Astrocyte (in vitro differentiated cells and primary cell): ENCODE measurements at places on chromosomes 12 and 14. TPM values are rescaled to one million over a fixed set of nuclear protein-coding genes. Genes with fewer than 3 reads are reported as not detected.
A peak's percentile ranks its signal among the peaks of the same experiment; 100 is the strongest.

Gene L2HGDH
- total RNA-seq, result 5.2 and 6.0 TPM in 2 replicates

Gene NYNRIN
- 25.4 and 32.0 TPM in 2 replicates for total RNA-seq

Gene OASL
- total RNA-seq, result 0.75 and 1.3 TPM in 2 replicates

Gene OTUB2
- 3.1 and 3.3 TPM in 2 replicates for total RNA-seq

Gene AKAP5
- 2.9 and 3.1 TPM in 2 replicates for total RNA-seq

Gene OR4E2
- not detected in 2 replicates for total RNA-seq

GRCh38 chr14:81166121-81166520 lies 54.6 kb downstream of the GTF2A1 start:
- no peaks in the 10 kb centered on the region for H3K36me3 ChIP-seq
- H3K27ac ChIP-seq, result no peak overlapping the region
- peaks cover 7% of the 10 kb centered on the region for H3K4me1 ChIP-seq
- no peak overlapping the region for H3K4me3 ChIP-seq
- H3K27me3 ChIP-seq, result no peaks in the 10 kb centered on the region
- no peak for DNase-seq

- no peak for DNase-seq
- H3K27ac ChIP-seq, result no peak overlapping the region
- no peaks in the 10 kb centered on the region for H3K4me1 ChIP-seq
- peaks cover 49% of the 10 kb centered on the region for H3K27me3 ChIP-seq
- H3K4me3 ChIP-seq, result no peak overlapping the region
Measured at GRCh38 chr12:71456316-71456715, 16.7 kb downstream of the LGR5 start.

DNA sequence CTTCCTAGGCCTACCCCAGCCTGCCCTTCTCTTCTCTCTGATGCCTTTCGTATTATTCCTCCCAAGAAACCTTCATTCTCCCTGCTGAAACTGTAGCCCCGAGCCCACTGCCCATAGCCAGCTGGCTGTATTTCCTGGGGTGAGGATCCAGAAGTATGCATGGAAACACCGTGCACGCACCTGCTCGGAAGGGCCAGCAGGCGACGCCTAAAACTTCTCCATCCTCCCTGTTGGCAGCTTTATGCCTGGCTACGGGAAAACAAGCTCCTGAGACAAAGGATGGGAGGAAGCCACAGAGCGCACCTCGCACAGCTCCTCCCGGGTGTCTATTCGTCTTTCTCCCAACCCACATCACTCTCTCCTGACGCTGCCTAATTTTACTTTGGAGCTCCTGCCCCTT lies 69.0 kb upstream of the CAPRIN2 start:
- DNase-seq, result no peak
- peaks cover 7% of the 10 kb centered on the region for H3K4me1 ChIP-seq
- no peaks in the 10 kb centered on the region for H3K36me3 ChIP-seq
- peaks cover 4% of the 10 kb centered on the region for H3K27me3 ChIP-seq
- no peak overlapping the region for H3K4me3 ChIP-seq

- H3K4me3 ChIP-seq, result no peak overlapping the region
- no peaks in the 10 kb centered on the region for H3K36me3 ChIP-seq
- H3K4me1 ChIP-seq, result no peaks in the 10 kb centered on the region
- peak; percentile 2 for DNase-seq
- no peaks in the 10 kb centered on the region for H3K27me3 ChIP-seq
Measured at GRCh38 chr12:39372929-39373328, 70.0 kb downstream of the KIF21A start.

GRCh38 chr12:131845121-131845520 lies 16.9 kb downstream of the MMP17 start:
- DNase-seq, result no peak
- no peaks in the 10 kb centered on the region for H3K27me3 ChIP-seq
- no peak overlapping the region for H3K27ac ChIP-seq

DNA sequence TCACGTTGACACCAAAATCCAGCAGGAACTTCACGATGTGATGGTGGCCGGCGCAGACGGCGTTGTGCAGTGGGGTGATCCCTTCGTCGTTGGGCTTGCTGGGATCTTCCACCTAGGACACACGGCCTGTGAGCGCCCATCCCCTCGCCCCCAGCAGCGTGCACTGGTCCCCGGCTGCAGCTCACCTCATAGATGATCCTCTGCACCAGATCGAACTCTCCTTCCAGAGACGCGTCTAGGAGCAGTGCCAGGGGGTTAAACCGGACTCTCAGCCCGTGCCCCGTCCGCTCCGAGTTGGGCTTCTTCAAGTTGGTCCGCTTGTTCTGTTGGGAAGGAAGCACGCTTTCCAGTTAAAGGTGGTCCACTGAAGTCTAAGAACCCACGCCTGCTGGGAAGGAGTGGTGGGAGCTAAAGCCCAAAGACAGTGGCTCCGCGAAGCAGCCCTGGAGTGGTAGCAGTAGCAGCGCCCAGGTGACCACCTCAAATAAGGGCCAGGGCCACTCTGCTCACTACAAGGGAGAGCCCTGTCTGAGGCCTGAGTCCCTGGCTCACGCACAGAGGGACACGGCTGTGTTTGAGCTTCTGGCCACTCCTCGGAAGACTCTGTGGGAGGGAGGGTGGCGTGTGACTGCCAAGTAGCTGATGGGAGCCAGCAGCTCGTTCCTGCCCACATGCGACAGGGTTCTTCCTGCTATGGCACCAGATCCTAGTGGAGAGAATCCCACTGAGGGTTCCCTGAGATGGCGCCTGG lies 23.3 kb downstream of the ZFYVE21 start:
- no peak overlapping the region for H3K4me3 ChIP-seq
- no peak for DNase-seq
- H3K27me3 ChIP-seq, result no peaks in the 10 kb centered on the region
- H3K4me1 ChIP-seq, result peaks cover 8% of the 10 kb centered on the region
- H3K36me3 ChIP-seq, result peaks cover 3% of the 10 kb centered on the region

- DNase-seq, result peak; percentile 30
- H3K4me1 ChIP-seq, result no peaks in the 10 kb centered on the region
- H3K4me3 ChIP-seq, result no peak overlapping the region
- H3K27ac ChIP-seq, result no peak overlapping the region
Measured at GRCh38 chr12:77734214-77734883, 96.3 kb upstream of the NAV3 start.

DNA sequence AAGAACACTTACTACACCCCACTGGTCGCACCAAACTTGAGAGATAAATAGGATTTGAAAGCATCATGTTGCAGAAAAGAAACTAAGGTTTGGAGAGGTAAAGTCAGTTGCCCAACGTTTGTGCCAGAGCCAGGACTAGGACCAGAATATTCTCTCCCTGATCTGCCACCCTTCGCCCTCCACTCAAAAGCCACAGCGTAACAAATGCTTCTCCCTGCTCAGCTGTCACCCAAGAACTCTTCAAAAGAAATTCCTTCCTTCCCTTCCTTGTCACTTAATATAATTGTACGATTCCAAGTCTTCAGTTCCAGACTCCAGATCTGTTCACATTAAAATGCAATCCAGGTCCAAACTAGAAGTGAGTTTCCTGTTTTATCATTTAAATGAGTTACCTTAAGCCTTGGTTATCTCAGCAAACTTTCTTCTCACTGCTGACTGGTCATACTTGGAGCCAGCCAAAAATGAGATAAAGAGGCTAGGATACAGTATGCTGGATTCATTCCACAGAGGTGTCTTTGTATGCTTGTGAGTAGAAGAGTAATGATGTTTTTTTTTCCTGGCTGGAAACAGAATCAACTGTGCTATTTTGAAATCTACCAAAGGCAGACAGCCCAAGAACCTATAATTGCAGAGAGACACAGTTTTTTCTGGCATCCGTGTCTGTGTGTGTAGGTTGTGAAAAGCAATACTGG lies 12.8 kb upstream of the PPFIBP1 start:
- H3K4me3 ChIP-seq, result no peak overlapping the region
- DNase-seq, result peak; percentile 91
- H3K4me1 ChIP-seq, result peaks cover 6% of the 10 kb centered on the region
- H3K27ac ChIP-seq, result no peak overlapping the region
- H3K27me3 ChIP-seq, result no peaks in the 10 kb centered on the region

- no peak overlapping the region for H3K27ac ChIP-seq
- no peaks in the 10 kb centered on the region for H3K27me3 ChIP-seq
- no peaks in the 10 kb centered on the region for H3K4me1 ChIP-seq
Measured at GRCh38 chr12:38884666-38885065, 20.7 kb downstream of the CPNE8 start.

DNA sequence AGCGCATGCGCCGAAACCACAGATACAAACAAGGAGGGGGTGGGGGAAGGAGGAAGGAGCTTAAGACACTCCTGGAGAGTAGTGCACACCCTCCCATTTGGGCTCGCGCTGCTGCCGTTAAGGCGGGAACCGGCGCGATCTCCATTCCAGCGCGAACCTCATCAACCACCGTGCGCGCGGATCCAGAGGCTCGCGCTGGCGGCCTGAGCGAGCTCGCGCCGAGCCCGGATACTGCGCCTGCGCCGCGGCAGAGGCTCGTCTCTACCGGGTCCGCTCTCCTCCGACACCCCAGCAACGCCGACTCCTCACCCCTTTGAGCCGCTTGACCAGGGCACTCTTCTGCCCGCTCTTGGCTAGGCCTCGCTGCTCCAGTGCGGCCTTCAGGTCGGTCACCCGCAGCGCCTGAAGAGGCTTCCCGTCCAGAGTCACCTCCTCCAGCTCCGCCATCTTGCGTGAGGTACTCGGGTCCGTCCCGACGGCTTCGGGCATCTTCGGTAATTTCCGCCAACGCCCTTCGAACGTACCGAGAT lies at the start of gene ACIN1:
Gene ACIN1, minus strand, starts transcription at position 471 of the 530 bp plus-strand sequence. Its CDS starts 24 bp downstream, at position 447.
- H3K36me3 ChIP-seq, result peaks cover 33% of the 10 kb centered on the region
- H3K27me3 ChIP-seq, result no peaks in the 10 kb centered on the region
- DNase-seq, result peak; percentile 77
- peak within 1 kb of the TSS; percentile 99 for H3K27ac ChIP-seq
- peaks cover 17% of the 10 kb centered on the region for H3K4me1 ChIP-seq
- H3K4me3 ChIP-seq, result peak within 1 kb of the TSS; percentile 93

- DNase-seq, result no peak
- no peak overlapping the region for H3K4me3 ChIP-seq
- H3K27ac ChIP-seq, result no peak overlapping the region
- H3K36me3 ChIP-seq, result no peaks in the 10 kb centered on the region
Measured at GRCh38 chr14:95635051-95635450, 51.2 kb upstream of the TCL1B start.

Gene HOXC11
- total RNA-seq, result not detected in 2 replicates

- H3K27ac ChIP-seq, result no peak overlapping the region
- no peaks in the 10 kb centered on the region for H3K36me3 ChIP-seq
- H3K4me1 ChIP-seq, result no peaks in the 10 kb centered on the region
- no peak for DNase-seq
- no peak overlapping the region for H3K4me3 ChIP-seq
- no peaks in the 10 kb centered on the region for H3K27me3 ChIP-seq
Measured at GRCh38 chr12:693934-694533, 30.8 kb upstream of the NINJ2 start.

Gene RNF31
- 59.0 and 69.8 TPM in 2 replicates for total RNA-seq

DNA sequence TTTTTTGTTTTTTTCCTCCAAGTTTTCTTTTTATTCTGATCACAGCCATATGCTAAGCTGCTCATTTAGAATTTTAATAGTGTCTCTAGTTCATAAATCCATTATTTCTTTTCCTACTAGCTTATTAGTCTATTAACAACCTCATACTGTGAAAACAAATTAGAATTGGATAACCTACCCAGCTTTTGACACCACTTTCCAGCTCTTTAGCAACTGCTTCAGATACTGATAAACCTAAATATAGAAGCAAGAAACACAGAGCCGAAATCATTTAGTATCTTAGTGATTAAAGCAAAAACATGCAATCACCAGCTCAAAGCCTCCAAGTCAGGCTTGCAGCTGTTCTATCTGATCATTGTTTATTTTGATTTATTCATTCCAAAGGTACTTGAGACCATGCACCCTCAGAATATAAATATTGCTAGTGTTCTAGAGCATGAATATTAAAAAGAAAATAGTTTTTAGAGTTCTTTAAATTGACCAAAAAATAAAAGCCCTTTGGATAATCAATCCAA lies 121.5 kb downstream of the STXBP6 start:
- no peaks in the 10 kb centered on the region for H3K4me1 ChIP-seq
- no peak overlapping the region for H3K4me3 ChIP-seq
- H3K27me3 ChIP-seq, result no peaks in the 10 kb centered on the region
- no peak overlapping the region for H3K27ac ChIP-seq
- no peaks in the 10 kb centered on the region for H3K36me3 ChIP-seq

Gene SRRM4
- total RNA-seq, result 0.30 and 0.46 TPM in 2 replicates

DNA sequence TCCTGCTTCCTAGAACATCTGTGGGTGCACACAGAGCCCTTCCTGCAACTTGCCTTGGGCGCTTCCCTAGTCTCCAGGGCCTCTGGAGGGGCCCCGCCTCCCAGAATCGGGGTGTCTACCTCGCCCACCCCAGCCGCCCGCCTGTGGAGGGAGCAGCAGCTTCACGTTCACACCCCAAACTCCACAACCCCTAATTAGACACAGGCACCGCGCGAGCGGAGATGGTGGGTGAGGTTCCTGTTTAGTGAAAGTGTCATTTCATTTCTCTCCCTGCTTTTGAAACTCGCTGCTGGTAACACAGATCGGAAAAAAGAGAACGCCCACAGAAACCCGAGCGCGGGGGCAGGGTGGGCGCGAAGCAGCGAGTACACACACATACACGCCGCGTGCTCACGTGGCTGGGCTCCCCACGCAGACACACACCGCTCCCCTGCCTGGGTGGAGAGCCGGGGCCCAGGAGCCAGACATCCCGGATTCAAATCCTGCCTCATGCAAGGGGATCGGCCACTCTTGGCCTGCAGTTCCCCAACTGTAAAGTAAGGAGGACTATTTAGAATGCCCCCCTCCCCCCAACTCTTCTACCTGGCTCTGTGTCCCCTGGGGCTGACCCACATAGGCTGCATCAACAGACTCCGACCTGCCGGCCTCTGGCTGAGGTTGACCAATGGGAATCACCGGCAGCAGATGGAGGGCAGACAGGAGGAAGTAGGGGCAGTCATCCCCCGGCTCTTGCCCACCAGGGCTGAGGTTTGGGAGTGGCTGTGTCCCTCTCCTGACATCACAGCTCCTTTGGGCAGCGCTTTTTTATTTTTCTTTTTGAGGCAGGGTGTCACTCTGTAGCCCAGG lies 79.2 kb upstream of the NCOR2 start:
- peaks cover 3% of the 10 kb centered on the region for H3K4me1 ChIP-seq
- no peaks in the 10 kb centered on the region for H3K36me3 ChIP-seq
- no peaks in the 10 kb centered on the region for H3K27me3 ChIP-seq
- DNase-seq, result no peak
- H3K4me3 ChIP-seq, result no peak overlapping the region
- no peak overlapping the region for H3K27ac ChIP-seq

Gene TSPAN19
- not detected in 2 replicates for total RNA-seq

DNA sequence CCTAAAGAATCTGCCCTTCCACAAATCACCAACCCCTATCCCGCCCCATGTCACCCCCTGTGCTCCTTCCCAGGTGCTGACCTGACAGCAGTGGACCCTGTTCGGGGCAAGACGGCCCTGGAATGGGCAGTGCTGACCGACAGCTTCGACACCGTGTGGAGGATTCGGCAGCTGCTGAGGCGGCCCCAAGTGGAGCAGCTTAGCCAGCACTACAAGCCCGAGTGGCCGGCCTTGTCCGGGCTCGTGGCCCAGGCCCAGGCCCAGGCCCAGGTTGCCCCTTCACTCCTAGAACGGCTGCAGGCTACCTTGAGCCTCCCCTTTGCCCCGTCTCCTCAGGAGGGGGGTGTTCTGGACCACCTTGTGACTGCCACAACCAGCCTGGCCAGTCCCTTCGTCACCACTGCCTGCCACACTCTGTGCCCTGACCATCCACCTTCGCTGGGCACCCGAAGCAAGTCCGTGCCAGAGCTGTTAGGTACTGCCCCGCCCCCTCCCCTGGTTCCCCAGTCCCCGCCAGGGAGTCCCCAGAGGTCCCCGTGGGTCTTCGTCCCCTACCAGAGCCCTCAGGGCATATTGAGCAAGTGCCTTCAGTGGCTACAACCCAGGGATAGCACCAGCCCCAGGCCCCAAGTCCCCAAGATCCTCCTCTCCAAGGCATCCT lies 2.7 kb downstream of the ANKRD33 start:
- H3K27ac ChIP-seq, result no peak overlapping the region
- no peaks in the 10 kb centered on the region for H3K27me3 ChIP-seq
- no peaks in the 10 kb centered on the region for H3K36me3 ChIP-seq
- H3K4me1 ChIP-seq, result peaks cover 9% of the 10 kb centered on the region

Gene TMPRSS12
- total RNA-seq, result not detected in 2 replicates
